ENCODE measurements at places on chromosomes 4 and X.

DNA sequence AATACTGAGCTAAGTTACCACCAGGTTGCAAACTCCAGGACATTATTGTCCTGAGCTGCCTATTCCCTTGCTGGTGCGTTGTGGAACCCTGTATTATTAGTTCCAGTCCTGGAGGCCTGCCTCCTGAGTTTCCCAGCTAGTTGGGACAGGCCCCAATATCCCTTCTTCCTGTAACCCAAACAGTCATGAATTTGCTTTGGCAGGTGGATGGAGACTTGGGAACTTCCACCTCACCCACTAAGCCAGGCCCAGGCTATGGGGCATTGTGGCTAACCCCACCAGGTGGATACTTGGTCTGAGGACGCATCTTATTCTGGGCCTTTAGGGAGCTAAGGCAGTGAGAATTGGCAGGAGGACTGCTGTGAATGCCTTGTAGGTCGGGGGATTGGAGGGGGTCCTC is 5.0 kb downstream of the RBM3 start:
- no peak for DNase-seq

GRCh38 chrX:49231333-49232000 is 1.7 kb downstream of the CACNA1F start:
- no peak for DNase-seq

DNA sequence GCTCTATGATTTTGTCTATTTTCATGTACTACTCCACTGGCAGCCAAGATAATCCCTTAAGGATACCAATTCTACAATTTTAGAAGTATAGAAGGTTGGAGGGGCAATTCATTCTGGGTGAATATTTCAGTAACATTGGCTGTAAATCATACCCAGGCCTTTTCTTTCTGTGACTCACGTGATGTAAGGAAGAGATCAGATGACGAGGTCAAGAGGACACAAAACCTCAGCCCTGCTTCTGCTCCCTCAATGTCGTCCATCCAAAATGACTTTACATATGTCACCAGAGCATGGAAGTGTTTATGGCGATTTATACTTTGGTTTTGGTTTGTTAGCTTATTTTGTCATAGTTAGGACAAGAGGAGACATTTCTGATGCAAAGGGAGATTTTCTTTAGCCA is 70.7 kb upstream of the SLC4A4 start:
- DNase-seq = no peak

- no peak for DNase-seq
Measured at GRCh38 chr4:73589887-73590801, 30.1 kb downstream of the RASSF6 start.

DNA sequence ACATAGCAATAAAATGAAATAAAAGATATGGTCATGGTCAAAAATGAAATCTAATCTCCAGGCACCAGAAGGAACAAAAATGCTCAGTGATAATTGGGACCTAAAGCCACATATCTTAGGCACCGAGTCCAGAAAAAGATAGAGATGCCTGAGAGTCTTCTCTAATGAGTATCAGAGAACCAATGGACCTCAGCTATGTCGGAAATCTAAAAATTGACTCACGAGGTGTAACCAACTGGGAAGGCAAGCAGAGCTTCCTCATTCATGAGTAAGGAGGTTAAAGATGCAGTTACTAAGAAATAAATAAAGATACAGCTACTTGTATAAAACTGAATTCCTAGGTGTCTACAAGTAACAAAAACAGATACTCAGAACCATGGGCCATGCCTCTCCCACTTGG is 72.1 kb downstream of the KLHL34 start:
- DNase-seq = no peak

DNA sequence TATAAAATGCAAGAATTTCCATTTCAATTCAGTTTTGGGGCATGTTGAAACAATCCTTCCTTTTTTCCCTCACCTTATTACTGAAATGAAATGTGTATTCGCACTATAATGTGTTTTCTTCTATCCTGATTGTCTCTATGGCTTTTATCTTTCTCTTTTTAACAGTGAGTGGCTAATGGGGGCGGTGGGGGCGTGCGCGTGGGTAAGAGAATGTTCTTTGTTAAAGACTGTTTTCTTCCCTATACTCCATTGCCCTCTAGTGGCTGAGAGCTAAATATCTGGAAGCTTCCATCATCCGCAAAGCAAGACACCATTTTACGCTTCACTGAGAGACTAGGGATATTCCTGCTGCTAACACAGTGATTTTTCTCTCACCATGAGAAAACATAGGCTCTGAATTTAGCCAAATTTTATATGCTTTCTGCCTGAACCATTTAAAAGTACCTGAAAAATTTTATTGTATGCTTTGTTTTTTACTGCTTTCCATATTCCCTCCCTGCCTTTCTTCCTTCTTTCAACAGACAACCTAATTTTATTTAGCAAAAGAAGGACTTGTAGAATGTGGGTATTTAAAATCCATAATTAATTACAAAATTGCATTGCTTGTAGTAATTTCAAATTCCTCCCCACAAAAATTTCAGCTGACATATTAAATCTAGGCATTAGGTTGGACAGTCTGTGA is 194.0 kb downstream of the GASK1B start:
- no peak for DNase-seq

DNA sequence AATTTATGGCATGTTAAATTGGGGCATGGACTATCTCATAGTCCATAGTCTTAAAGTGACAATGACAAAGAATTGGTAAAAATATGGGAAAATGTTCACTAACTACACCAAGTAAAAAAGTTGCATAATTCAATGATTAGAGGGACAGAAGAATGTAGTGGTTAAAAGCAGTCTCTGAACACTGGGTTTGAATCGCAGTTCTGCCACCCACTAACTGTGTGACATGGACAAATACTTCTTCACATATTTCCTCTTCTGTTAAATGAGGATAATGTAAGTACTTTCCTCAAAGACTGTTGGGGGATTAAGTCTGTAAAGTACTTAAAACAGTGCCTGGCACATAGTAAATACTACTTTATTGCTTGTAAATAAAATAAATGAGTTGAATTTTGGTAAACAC is 15.3 kb downstream of the COQ2 start:
- no peak for DNase-seq

DNA sequence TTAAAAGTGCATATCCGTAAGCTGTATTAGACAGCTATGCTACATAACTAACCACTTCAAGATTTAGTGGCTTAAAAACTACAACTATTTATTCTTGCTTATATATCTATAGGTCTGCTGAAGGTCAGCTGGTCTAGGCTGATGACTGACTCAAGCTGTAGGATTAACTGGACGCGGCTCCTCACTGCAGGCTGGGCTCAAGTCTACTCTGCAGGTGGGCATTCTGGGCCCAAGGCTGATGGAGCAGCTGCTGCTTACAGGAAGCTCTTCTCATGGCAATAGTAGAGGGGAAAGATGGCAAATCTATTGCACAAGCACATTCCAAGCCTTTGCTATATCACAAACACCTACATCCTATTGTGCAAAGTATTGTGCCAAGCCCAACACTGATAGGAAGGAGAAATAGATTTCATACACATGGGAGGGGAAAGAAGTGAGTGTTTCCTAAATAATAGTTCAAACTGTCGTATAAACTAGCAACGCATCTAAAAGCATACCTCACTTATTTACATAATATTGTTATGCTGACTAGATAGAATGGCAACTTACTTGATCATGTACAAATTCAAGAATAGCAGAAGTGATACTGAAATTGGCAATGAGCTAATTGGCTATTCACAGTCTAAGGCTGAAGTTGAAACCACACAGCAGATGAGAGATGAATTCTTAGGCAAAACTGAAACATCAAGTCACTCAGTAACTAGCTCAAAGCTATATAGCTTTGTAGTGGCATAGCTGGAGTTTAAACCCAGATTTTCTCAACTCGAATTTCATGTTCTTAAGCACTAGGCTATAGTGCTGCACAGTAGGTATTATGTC is 263.8 kb downstream of the NKX6-1 start:
- no peak for DNase-seq

DNA sequence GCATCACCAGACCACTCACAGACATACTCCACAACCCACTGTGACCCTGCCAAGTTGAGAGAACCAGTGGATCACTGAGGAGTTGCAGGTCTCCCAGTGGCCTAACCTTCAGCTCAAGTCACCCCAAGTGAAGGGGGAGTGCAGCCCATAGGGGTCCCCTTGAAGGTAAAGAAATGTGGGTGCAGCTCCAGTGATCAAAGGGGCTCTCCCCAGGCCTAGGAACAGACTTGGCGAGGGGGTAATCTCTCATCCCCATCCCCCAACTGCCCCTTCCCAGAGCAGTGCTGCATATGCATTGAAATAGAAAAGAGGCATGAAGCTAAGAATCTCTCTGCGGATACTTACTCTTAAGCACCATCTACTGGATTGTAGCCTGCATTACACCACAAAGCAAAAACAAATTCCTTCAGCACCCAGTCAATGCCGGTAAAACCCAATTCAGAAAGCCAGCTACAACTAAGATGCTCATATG is 27.0 kb downstream of the MAGEE1 start:
- DNase-seq = no peak

DNA sequence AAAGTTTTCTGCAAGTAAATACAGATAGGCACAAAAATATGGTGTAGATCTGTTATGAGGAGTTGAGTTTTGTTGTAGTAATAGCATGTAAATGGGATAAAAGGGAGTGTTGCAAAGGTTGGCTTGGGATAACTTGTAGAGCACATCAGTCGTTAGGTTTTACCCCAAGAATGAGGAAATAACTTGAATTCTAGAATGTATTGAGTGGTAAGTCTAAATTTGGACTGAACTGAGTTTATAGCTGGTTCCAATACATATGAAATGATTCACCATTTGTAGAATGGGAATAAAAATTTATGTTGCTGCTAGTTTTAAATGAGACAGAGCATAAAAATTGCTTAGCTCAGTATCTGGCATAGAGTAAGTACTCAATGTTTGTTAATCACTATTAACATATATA is 719.2 kb downstream of the FSTL5 start:
- DNase-seq = no peak

GRCh38 chrX:153522259-153522658 is 4.8 kb downstream of the ATP2B3 start:
- no peak for DNase-seq

DNA sequence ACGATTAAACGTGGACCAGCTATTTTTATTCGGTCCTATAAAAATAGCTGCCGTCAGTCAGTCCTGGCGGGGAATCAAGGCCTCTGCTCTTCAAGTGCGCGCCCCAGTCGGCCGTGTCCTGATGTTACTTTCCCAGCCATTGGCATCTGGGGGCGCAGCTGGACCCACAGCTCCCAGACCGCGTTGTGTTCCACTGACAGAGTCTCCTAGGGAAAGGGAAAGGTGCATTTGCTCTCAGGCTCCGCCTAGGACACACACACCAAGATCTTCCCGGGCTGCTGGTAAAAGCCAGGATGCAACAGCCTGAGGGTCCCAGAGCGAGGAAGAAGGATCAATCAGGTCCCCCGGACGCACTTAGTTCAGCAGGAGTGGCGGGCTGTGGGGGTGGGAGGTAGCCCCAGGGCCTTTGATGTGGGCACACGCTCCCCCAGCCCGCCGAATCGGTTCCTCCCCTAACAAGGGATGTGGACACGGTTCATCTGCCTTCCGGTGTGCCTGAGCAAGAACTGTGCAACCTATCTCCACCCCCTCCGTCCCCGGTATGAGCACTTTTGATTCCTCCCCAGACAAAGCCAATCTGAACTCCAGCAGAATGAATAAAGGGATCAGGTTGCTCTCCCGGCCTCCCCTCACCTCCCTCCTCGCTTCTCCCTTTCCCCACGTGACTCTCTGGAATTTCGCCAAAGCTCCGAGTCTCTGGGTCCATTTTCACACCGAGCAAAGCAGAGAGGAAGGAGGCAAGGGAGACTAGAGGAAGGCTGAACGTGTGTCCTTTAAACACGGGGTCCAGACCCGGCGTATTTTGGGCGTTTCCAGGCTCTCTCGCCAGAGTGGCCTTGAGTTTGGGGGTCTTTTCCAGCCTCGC is 626 bp upstream of the FRAS1 start:
- no peak for DNase-seq

- DNase-seq = no peak
Measured at GRCh38 chrX:92270936-92271855, 492.0 kb downstream of the PCDH11X start.

- no peak for DNase-seq
Measured at GRCh38 chr4:16269240-16269639, 43.0 kb upstream of the TAPT1 start.

- no peak for DNase-seq
Measured at GRCh38 chr4:47945930-47946726, 31.7 kb upstream of the NFXL1 start.

- DNase-seq = no peak
Measured at GRCh38 chr4:74161666-74162450, 3.9 kb downstream of the MTHFD2L start.

DNA sequence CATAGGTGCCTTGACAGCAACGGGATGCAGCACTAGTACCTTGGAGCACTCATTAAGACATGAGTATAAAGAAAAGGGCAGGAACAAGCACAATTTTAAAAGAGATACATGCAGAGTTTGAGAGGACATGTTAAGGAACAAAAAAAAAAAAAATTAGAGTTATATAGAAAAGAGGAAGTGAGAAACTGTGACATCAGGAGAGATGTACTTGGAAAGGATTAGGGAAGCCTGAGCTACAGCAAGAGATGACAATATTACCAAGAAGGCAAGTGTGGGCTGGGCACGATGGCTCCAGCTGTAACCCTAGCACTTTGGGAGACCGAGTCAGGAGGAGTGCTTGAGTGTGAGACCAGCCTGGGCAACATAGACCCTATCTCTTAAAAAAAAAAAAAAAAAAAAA is 37.4 kb downstream of the GPR143 start:
- no peak for DNase-seq

DNA sequence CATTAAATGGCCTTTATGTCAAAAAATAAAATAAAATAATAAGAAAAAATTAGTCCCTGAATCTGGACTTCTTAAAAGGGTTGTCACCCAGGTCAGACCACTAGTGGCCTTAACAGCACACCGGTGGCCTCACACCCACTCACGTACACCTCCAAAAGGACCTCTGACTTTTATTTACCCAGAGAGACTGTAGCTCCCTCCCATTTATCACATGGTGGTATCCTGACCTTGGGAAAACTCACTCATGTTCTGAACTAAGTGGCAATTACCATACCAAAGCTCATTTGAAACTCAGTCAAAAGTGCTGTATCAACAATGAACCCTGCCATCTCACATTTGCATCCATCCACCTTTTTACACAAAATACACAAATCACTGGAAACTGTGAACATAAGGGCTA is 53.1 kb upstream of the MAP3K15 start:
- DNase-seq = no peak

DNA sequence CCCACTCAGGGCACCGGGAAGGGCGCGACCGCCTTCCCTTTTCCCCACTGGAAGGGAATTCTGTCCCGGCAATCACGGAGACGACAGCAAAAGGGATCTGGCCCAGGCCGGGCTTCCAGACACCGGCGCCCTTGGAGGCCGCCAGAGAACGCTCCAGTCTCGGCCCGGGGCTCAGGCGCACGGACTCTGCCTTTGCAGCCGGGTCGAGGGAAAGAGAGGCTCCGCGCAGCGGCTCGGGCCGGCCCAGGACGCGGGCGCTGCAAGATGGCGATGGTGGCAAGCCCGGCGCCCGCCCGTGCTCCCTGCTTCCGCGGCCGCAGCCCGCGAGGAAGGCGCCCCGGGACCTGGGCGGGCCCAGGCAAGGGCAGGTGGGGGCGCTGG is 1.1 kb downstream of the CTBP1 start:
- DNase-seq = no peak

GRCh38 chr4:73998040-73999011 is at the start of gene CXCL5:
TSS of gene CXCL5 (minus strand) at chr4:73998677. CDS start at chr4:73998581, 96 bp downstream.
- DNase-seq = no peak
